ENCODE measurements at places on chromosomes 5 and 9.

DNA sequence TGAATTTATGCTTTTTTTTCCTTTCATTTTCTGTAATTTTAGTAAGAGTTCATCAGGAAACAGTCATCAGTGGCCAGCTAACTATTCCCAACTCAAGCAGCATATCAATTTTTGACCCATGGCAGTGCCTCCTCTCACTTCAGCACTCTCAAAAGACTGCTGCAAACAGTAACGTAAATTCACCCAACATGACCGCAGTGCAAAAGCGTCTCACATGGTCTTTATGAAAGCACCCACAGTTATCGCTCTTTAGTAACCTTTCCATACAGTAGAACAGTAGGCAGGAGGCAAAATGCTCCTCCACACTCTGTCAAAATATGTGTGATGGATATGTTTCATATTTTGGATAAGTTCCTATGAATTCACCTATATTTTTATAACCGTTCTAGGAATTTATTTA is 48.6 kb downstream of the PARP8 start:
- no peak for DNase-seq

GRCh38 chr9:124471761-124472160 is 21.5 kb downstream of the ADGRD2 start:
- no peak for DNase-seq

DNA sequence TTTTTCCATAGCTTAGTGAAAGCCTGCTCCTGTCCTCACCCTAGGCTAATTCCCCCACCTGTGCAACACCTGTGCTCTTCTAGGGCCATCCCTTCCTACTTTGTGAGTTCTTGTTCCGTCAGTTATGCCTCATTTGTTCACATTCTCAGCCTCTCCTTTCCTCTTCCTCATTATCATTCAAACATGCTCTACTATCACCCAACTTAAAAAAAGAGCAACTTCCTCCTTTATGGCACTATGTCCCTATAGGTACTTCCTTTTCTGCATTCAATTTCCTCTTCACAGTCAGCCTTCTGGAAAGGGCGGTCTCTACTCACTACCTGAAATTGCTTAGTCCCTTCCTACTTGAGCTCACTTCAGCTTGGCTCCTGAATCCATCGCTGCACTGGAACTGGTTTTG is 111.8 kb upstream of the LHFPL2 start:
- no peak for DNase-seq

DNA sequence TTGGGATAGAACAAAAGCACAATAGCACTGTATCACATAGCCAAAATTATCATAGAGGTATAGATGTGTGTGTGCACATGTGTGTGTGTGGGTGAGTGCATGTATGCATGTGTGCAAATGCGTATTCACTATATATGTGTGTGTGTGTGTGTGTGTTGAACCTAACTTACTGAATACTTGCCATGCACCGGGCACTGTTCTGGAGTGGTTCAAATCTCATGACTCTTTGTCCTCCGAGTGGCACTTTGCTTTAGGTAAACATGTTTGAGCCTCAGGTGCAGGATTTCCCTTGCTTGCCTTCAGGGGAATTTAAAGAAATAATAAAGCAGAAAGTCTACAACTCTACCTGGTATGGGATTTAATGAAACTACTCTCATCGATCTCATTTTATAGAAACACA is 183.5 kb upstream of the GDNF start:
- DNase-seq: no peak

GRCh38 chr5:103393101-103393754 is 134.7 kb downstream of the MACIR start:
- no peak for DNase-seq

- no peak for DNase-seq
These were observed 6.2 kb downstream of the FRMPD1 start for GRCh38 chr9:37656936-37657335.

DNA sequence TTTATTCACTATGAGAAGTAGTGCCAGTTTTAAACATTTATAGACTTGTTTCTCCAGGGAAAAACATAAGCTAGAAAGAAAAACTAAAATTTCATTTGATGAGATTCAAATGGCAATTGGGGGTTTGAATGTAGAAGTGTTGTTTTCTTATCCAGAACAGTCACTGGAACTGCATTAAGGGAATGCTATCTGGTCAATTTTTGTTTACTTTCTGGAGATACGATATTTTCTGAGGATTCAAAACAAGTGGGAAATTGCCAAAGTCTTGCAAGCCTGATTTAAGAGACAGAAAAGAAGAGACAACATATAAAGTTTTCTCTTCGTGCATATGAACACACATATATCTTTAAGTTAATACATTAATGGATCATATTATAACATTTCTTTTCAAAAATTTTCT is 118.4 kb downstream of the NXNL2 start:
- DNase-seq: no peak

DNA sequence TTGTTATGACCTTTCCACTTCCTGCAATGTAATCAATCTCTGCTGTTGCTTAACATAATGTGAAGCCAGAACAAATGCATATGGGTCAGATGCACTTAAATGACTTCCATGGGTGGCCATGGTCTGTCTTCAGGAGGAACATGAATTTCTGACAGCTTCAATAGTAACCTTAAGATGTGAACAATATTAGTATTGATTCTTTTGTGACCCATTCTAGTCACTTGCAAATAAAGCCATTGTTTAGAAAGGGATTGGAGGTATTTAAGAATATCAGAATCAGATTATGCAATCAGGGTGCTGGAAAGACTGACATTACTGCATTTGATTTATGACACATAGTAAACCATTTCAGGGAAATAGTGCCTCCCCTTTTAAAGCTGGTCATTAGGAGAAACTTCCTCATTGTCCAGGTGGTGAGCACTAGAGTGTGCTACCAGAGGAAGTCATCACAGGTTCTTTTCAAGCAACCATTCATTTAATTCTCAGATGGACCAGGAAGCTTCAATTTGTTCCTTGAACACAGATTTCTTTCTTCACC is 32.1 kb downstream of the GRIN3A start:
- DNase-seq: no peak

DNA sequence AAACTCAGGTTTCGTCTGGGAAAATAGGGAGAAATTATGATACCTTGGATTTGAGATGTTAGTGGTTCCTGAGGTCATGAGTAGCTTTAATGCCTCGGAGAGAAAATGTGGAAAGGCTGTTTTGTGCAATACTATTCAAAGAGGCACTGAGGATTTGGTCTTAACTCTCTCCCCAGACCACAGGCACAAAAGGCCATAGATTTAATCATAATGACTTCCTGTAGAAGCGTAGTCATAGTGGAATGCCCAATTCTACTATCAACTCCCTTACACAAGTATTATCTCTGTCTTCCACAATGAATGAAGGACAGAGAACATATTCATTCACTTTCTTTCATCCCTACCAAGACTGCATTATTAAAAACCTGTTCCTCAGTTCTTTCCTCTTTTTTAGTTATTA is 153.0 kb upstream of the FTMT start:
- no peak for DNase-seq

GRCh38 chr9:116208417-116209232 is 55.0 kb downstream of the PAPPA start:
- DNase-seq: no peak

DNA sequence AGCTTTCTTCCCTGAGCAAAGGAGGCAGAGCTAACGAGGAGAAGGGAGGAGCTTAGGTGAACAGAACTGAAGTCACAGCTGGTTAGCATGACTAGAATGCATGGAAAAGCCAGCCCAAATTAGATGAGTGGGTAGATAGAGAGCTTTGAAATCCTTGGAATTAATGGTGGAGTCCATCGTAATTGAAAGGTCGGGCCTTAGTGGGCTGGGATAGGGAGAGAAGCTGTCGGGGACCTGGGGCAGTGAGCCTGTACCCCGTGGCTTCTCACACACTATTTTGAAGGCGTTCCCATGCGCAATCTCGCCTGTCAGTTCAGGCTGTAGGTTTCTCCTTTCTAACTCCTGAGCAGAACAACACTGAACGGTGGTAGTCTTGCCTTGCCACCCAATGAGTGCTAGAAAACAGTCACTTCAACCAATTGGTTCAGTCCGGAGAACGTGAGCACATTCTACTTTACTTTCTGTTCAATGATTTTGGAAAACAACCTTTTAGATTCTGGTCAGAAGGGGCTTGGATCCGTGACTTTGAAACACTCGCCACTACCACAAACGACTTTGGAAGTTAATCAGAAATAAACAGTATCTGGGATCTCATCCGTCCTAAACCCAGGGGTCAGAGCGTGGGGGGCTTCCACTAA is 655 bp upstream of the RAI14 start:
- DNase-seq: no peak

DNA sequence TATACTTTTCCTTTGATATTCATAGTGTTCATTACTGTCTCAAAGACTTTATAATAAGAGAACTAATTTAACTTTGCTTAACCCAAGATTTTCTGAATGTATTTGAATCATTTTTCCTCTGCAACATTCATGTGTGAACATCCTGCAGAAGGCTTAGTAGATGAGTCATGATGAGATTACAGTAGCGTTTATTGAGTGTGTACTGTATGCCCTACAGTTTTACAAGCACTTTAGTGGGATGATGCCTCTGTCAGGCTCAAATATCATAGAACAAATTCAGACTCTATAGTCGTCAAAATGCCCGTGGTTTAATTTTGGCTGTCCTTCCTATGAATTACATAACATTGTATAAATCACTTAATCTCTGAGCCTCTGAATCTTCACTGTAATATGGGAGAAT is 41.2 kb downstream of the FYB1 start:
- no peak for DNase-seq

DNA sequence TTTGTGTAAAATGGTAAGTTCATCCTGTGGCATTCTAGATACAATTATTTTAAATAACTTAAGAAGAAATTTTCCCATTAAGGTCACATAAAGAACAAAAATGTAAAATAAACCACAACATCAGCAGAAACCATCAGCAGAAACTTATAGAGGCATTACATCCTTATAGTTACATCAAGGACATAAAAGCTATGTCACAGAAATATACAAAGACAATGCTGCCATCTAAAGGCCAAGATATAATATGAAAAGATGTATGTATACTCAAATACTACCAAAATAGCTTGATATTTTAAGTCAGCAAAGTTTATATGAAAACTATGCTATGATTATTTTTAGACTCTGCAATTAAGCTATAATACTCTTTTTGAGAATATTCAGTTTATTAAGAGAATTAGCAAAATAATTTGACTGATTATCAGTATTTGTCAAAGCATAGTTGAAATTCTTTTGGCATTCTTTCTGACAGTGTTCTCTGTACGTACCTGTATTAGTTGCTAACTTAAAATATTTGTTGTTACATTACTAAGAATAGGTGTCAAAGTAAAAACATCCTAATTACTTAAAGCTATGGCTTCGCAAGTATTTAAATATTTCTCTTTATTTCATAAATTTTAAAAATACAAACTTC is 36.2 kb downstream of the FBXL17 start:
- no peak for DNase-seq

GRCh38 chr9:14066831-14067230 is 247.1 kb downstream of the NFIB start:
- no peak for DNase-seq

DNA sequence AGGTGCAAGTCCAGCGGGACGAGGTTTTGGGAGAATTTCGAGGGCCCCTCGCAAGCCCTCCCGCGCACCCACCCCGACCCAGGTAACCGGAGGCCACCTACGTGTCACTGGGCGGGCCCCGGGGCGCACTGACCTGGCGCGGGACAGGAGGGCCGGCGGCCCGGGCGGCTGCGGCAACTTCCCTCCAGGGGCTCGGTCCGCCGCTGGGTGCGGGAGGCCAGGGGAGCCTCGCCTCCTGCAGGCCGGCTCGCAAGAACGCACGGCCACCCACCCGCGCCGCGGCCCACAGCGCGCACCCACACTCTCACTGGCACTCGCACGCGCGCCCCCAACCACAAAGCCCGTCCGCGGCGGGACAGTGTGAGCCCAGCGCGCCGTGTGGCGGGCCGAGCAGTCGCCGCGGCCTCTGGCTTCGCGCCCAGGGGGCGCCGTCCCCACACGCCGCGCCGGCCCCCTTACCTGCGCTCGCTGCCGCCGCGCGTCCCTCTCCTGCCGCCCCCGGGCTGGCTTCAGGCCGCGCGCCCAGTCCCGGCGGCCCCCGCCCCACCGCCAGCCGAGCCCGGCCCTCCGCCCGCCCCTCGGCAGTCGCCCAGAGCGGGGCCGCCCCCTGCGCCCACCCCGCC is 451 bp downstream of the LPAR1 start:
- no peak for DNase-seq

GRCh38 chr9:133130685-133131244 is 9.7 kb upstream of the RALGDS start:
- DNase-seq: no peak

GRCh38 chr9:76519075-76519835 is 60.3 kb downstream of the GCNT1 start:
- DNase-seq: no peak

DNA sequence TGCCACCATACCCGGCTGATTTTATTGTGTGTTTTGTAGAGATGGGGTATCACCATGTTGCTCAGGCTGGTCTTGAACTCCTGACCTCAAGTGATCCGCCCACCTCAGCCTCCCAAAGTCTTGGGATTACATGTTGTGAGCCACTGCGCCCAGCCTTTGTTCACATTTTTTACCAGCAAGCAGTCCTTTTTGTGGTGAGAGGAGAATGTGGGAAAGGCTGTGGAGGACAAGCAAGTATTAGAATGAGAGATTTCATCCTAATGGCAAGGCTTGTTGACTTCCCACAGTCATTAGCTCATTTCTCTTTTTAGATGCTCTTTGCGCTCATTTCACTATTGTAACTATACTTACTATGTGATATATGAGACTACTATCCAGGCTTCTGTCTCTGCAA is 6.1 kb downstream of the IL31RA start:
- DNase-seq: no peak

DNA sequence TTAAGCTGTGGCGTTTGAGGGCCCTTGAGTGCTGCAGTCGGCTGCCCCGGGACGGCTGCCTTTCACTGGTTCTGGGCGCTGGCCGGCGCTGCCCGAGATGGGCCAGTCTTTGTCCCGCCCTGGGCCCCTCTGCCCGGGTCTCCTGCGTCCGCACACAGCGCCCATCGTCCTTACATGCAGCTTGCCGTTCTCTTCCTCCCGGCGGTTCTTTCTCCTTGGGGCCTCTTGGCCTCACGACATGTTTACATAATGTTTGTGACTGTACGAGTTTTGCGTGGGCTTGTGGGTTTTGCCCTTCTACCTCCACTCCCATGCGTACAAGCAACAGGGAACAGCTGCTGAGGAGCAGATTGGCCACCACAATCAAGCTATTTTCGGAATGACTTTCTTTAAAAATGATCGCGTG is 618 bp downstream of the TNPO1 start:
- DNase-seq: peak; percentile 42

- no peak for DNase-seq
These were observed 42.2 kb upstream of the RNU6ATAC start for GRCh38 chr9:134206311-134207300.

GRCh38 chr5:135097390-135097789 is 63.4 kb upstream of the PITX1 start:
- DNase-seq: no peak

DNA sequence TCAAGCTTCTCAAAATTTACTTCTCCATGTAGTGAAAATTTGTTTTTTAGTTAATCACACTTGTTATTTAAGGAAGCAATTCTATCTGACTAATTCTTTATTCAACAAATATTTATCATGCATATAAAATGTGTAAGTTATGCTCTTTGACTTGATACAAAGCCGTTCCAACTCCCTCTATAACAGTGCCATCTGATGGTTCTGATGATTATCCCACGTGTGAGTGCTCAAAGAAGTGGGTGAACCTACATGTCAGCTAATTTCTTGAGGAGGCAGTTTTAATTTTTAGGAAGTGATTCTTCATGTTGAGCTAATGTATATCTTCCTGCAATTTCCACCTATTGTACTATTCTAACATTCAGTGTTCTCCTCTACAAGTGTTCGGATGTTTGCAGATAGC is 88.8 kb upstream of the BRINP1 start:
- no peak for DNase-seq

GRCh38 chr5:113204525-113205161 is 228.0 kb downstream of the DCP2 start:
- DNase-seq: no peak

All from urinary bladder (tissue), 4 donors.